ENCODE measurements at places on chromosomes 7 and 10. TPM values are rescaled to one million over a fixed set of nuclear protein-coding genes. Genes with fewer than 3 reads are reported as not detected.

The EPHB6 gene
- 15.7 TPM for total RNA-seq

DNA sequence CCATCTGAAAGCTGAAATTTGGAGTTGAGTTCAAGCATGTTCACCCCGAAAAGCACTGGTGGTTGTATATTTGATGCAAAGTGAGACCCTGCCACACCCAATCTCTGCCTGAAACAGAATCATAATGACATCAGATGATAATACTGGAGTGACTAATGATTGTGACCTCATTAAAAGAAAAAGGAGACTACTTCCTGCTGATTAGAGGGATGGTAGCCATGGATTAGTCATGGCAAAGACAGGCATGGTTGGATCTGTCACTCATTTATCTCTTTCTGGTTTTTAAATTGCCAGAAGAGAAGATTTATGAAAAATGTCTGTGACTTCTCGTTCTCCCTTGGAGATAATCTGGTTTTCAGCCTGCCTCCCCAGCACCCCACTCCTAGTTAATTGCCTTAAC lies 101.2 kb downstream of the BAMBI start:
- peak; percentile 52 for DNase-seq

DNA sequence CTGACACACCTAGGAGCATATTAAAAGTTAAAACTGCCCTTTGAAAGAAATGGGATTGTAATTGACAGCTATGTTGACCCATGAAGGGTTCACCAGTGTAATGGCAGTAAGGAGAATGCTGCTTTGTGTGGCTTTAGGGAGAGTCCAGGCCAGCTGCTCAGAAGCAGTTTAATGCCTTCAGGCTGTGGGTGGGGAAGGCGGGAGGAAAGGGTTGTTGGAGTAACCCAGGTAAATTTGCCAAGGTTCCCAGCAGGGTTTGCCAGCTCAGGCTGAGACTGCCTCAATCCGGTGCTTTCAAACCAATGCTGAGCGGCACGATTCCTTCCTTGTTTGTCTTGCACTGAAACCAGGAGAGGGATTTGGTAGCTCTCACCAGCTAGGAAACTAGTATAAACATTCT lies 637.2 kb downstream of the INHBA start:
- DNase-seq, result no peak

DNA sequence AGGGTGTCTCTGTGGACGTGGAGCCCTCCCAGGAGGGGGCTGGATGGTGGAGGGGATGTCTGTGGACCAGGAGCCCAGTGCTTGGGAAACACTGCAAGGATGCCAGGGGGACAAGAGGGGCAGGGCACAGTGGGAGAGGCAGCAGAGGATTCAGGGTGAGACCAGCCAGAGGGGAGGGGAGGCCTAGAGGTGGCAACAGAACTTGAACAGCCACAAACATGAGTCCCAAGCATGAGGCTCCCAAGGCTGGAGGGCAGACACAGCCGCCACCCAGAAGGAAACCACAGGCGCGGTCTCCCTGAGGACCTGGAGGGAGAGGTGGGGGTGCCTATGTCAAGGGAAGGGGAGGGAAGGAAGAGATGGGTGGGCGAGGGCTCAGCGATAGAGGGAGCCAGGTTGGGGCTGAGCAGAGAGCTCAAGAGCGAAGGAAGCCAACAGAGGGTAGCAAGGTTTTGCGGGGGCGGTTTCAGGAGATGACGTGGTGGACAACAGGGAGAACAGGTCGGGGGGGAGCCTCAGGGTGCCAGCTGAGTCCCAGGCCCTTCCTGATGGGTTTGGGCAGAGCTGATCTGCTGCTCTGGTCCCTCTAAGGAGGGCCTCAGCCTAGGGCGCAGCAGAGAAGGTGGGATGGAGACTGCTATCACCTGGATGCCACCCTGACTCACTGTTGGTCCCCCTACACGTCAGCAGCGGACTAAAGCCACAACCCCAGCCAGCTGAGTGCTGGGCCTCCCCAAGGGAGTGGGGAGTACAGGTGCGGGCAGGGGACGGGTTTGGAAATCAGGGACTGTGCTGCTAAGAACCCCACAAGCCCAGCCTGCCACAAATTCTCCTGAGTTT lies 6.7 kb upstream of the PILRA start:
- DNase-seq, result no peak

DNA sequence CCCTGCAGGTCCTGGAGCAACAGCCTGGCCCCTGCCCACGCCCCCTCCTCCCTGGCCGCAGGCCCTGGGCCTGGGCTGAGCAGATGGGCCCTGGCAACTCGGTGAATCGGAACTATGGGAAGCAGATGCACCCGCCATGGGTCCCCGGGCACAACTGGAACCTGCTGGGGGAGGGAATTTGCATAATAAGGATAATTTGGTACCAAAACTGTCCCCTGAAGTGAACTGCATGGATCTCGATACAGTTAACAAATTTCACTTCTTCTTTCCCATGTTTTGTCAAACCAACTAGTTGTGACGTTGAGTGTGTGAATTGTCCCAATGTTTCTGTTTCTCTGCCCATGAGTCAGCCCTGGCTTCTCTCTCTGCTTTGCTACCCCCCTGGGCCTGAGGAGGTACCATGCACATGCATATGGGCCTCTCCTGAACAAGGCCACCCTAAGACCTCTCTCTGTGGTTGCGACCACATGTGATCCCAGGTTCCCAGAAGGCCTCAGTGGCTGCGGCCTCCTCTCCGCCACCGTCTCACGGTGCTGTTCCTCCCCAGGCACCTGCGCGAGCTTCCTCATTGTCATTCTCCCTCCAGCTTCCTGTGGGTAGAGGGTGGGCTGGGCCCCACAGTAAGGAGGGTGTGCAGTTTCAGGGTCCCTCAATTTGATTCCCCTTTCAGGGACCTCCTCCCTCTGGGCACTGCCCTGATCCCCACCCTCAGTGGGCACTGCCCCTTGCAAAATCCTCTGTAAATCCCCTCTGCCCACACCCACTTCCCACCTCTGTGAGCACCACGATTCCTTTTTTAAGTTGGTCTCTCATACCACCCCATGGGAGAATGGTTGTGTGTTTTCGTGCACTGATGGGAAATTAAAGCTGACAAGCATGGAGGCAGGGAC lies 40.0 kb downstream of the FIGNL1 start:
- no peak for DNase-seq

DNA sequence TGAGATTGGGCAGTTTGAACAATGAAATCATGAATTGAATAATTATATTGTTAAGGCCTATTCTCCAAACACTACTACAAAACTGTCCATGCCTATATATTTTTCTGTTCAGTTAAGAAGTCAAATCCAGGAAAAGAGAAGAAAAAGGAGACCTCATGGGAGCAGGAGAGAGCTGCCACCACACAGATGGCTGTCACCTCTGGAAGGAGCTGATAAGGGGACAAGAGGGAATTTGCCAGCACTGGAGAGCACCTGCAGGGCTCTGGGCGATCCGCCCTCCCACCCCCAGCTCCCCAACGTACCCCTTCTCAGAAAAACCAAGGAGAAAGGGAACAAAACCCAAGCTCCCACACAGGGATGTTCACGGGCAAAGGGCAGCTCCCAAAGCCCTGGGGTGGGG lies 227.8 kb downstream of the TNS3 start:
- no peak for DNase-seq

DNA sequence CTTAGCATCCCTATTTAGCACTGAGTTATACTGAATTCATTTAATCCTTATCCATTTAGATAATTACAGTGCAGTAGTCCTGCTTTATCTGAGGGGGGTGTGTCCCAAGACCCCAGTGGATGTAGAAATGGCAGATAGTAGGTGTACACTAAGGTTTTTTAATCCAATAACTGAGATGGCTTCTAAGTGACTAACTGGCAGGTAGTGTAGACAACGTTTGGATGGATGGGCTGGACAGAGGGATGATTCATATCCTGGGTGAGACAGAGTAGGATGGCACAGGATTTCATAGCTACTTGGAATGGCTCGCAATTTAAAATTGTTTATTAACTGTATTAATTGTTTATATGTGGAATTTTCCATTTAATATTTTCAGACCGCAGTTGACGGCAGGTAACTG lies 295.6 kb downstream of the CCDC3 start:
- DNase-seq, result no peak

GRCh38 chr10:5317547-5318107 lies 47.1 kb upstream of the UCN3 start:
- DNase-seq, result peak; percentile 59

The ITIH5 gene
- 3.7 TPM for total RNA-seq

- DNase-seq, result no peak
Measured at GRCh38 chr7:12357508-12357907, 46.2 kb downstream of the VWDE start.

The CPEB3 gene
- 1.2 TPM for total RNA-seq

The UCMA gene
- total RNA-seq, result not detected

The FAM25G gene
- not detected for total RNA-seq

- DNase-seq, result no peak
Measured at GRCh38 chr7:129176916-129177710, 11.3 kb upstream of the SMO start.

DNA sequence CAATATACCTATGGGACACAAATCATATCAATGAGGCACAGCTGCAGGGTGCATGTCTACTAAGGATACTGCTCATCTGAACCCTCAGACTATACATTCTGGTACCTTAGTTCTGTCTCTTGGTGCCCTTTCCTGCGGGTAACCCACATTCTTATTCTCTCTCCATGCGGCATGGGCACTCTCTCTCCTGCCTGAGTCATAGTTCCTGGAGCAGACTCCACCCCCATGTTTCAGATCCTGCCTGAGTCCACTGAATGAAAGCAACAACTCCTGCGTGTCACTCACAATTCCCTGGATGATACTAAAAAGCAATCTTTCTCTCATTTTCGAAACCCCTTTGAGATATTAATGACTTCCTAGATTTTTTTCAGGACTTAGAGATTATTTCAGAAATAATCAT lies 653.1 kb upstream of the C7orf33 start:
- DNase-seq, result no peak

The LRRC18 gene
- total RNA-seq, result not detected

- DNase-seq, result no peak
Measured at GRCh38 chr7:97226541-97226940, 109.0 kb downstream of the SDHAF3 start.

DNA sequence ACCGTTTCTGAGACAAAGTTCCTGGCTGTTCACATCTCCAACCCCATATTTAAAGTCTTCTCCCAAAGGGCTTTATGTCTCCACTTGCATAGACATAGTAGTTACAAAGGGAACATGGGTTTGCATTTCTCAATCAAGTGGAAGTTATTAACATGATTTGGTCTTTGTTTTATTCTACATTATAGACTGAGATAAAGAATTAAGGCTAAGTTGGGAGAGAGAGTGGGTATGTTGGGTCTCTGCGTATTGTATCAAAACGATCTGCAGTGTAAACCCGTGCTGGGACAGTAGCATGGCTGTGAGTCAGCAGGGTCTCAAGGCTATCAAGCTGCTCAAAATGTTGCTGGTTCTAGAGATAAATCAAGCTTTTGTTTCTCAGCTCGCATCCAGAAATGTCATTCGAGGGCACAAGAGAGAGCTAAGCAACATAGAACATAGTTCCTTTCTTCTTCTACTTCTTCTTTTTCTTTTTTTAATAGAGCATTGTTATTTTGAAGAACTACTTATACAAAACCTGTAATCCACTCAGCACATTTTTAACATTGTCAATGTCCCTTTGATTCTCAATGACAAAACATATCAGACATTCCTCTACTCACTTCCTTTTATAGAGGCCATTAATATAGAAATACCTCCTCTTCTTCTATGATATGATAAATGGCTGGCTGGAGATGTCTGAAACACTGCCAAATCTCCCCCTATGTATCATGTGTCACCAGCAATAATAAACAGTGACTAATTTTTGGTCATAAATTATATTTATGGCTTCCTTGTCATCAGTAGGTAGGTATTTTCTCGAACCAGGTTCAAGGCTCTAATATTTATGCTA lies 34.5 kb upstream of the RHOBTB1 start:
- peak; percentile 54 for DNase-seq

- no peak for DNase-seq
Measured at GRCh38 chr10:1043532-1043995, 5.4 kb downstream of the IDI1 start.

The CALU gene
- 670 TPM for total RNA-seq

The AGK gene
- 29.9 TPM for total RNA-seq

DNA sequence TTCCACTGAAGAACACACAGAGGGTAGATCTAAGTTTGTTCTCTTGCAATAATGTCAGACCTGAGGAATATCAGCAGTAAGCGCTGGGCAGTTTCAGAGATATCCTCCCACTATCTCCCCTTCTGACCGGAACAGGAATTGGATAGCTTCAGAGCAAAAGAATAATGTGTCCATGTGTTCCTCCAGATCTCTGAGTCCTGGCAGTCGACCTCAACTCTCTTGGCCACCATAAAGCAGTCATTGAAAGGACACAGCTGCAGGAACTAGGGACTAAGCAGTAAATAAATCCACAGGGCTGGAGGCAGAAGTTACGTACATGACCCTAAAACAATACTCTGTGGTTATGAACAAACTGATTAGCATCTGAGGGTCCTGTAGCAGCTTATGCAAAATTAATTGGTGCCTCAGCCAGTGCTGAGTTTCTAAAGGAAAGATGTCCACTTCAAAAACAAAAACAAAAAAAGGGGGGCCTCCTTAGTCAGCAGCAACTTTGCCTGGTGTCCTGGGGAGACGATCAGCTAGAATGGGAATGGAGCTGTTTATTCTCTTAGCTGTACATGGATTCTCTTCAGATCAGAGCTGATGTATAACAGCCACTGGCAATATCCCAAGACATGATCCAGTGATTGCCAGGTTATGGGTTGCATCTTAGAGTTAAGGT lies 6.4 kb upstream of the PRTFDC1 start:
- DNase-seq, result peak; percentile 90

GRCh38 chr10:128571071-128571470 lies 444.8 kb upstream of the MKI67 start:
- DNase-seq, result no peak

DNA sequence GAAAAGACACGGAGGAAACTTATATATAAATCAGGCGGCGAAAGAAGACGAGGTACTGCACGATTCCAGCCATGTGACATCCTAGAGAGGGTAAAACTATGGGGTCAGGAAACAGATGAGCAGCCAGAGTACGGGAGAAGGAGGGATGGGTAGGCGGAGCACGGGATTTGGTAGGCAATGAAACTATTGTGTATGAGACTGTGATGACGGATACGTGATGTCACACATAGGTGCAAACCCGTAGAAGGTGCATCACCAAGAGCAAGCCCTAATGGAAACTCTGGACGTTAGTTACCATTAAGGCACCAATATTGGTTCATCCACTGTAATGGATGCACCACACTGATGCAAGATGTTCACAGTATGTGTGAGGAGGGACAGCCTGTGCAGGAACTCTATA lies 93.8 kb upstream of the MGMT start:
- no peak for DNase-seq

The DGKB gene
- total RNA-seq, result 0.24 TPM

The FGFBP3 gene
- total RNA-seq, result 3.3 TPM

The PIK3AP1 gene
- 9.3 TPM for total RNA-seq

The GALNT11 gene
- total RNA-seq, result 22.4 TPM

- peak; percentile 69 for DNase-seq
Measured at GRCh38 chr10:61397175-61397986, 55.8 kb downstream of the TMEM26 start.

The TRIM50 gene
- not detected for total RNA-seq

- DNase-seq, result no peak
Measured at GRCh38 chr10:63094881-63095280, 38.2 kb upstream of the NRBF2 start.

- DNase-seq, result no peak
Measured at GRCh38 chr7:37550872-37551271, 102.2 kb upstream of the ELMO1 start.

- DNase-seq, result peak; percentile 21
Measured at GRCh38 chr10:44069573-44069972, 315.3 kb downstream of the CXCL12 start.

- no peak for DNase-seq
Measured at GRCh38 chr10:6561552-6561951, 18.5 kb downstream of the PRKCQ start.

The RGR gene
- not detected for total RNA-seq
